ENCODE measurements at places on chromosomes 11 and 22.

- DNase-seq: no peak
Observed at GRCh38 chr11:72741429-72741833, 10.8 kb downstream of the ARAP1 start.

GRCh38 chr11:125182573-125182972 is 18.0 kb downstream of the PKNOX2 start:
- DNase-seq: no peak

DNA sequence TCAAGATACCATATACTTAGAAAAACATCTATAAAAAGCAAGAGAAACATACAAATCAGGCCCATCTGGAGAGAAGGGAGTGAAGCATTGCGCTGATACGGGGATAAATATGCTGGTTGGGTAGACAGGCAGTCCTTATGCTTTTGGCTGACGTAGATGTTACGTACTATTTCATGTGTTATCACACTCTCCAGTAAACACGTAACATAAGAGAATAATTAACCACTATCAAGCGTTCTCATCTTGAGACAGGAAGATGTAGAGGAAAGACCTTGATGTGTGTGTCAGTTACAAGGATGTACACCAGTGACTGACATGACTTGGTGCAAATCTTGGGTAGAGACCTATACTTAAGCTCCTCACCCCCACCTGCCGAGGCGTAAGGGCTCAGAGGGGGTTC is 86.7 kb upstream of the PRODH start:
- no peak for DNase-seq

DNA sequence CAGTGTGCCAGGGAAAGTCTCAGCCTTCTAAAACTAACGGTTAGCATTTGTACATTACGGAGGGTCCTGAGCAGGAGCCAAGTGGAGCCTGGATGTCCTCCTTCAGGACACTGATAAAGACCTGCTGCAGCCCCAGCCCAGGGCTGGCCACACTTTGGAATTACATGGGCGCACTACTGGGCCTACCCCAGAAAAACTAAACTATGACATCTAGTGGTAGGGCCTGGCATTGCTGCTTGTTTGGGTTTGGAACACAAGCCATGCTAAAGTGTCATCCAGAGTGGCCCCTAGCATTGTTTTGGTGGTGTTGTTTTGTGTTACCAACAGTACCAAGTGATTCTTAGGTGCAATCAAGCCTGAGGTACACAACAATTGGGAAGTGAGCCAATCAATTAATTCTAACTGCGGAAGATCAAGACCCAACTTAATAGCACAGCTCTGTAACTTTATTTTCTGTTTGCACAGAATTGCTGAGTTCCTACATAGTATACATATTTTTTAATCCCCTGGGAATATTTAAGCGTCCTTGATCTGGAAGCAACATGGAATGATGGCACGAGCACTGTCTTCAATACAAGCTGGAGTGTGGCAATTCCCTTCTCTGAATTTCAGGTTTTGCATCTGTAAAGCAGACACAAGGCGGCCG is 340.7 kb downstream of the LARGE1 start:
- peak; percentile 2 for DNase-seq

GRCh38 chr22:19760058-19760950 is at the start of gene TBX1:
Gene TBX1 (plus strand): TSS chr22:19760778. CDS start chr22:19760844, 66 bp downstream.
- DNase-seq: no peak

DNA sequence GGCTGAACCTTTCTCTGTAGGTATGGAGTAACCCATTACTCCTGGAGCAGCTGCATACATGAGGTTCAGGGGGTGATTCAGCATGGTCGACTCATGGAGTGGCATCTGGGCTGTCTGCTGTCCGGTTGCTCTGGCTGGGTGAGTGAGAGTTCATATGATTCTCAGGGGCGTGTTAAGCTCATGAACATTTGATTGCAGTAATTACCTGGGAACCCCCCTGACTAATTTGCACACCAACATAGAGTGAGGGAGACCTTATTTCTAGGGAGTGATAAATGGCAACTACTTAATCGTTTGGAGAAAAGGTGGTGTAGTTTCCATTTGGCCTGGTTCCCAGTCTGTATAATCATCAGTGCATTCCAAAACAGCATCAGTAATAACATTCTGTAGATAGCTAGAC is 661.9 kb downstream of the ETS1 start:
- no peak for DNase-seq

DNA sequence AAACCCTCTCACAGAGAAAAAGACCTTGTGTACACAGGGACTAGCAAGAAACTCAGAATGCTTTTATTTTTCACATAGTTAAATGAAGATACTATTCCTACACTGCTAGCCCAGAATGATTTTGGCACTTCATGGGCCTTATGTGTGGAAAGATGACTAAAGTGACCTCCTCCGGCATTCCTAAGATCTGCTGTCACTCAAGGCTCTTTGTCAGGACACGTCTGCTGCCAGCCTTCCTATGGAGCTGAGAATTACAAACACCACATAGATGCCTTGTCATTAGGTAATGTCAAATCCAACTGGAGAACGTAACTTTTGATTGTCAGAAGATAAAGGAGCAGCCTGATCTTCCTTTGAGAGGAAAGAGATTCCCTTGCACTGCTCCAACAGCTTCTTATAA is 249.1 kb downstream of the FAT3 start:
- DNase-seq: no peak

GRCh38 chr11:48047616-48048015 is 67.3 kb downstream of the PTPRJ start:
- DNase-seq: no peak

DNA sequence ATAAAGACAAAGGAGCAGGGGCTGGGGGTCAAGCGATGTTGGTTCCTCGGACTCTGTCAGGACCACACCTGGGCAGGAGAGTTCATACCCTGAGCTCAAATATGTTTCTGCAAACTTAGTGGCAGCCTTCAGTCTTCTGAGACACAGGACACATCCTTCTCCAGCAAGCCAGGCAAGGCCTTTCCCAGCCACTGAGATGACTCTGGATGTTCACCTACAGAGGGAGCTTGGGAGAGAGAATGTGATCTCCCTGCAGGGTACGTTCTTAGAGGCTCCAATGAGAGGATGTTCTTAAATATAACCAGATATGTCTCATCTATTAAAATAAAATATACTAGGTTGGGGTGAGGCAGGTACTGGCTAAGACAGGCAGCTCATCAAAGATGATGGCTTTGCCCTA is 461.5 kb downstream of the OPCML start:
- no peak for DNase-seq

DNA sequence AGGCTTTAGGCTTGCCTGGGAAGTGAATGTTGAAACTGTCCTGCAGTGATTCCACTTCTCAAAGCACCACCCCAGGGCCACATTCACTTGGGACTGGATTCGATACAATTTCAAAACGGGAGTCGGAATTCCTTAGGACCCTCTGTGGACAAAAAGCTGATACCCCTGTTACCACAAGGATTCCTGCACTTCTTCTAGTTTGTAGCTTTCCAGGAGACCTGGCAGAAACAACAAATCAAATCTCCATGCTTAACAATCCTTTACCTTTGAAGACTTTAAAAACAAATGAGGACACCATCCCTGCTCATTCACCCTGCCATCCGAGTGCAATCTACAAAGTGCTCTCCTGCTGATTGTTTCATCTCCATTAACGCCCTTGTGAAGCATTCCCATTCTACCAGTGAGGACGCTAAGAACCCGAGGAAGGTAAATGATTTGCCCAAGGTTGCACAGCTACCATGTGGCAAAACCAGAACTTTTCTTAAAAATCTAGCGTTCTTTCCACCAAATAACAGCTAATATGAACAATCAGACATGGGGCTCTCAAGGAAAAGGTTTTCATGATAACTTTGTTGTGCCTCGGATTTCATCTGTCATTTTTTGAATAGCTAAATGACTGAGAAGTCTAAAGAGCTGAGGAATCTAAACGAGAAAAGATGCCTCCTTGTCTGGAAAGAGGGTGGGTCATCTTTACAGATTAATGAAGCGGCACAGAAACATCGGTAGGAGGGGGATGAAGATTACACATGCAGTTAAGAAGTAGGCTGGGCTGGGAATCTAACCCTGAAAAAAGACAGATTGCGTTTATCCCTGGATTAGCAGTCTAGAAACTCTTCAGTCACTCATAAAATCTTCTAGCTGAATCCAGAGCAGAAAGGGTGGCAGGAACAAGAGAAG is 720 bp upstream of the MPZL2 start:
- no peak for DNase-seq

DNA sequence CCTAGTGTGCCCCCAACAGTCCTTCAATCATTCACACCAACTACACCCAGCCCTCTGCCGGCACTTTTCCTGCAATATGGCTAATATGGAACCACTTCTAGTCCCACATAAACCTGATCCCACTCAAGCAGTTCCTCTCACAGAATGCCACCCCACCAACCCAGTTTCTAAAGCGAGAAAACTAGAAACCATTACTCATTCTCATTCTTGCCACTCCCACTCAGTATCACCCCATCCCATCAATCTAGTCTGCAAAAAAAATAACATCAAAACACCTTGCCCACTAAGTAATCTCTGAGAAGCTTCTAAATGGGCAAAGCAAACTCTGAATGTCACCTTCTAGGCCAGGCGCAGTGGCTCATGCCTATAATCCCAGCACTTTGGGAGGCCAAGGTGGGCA is 17.9 kb downstream of the NAP1L4 start:
- no peak for DNase-seq

DNA sequence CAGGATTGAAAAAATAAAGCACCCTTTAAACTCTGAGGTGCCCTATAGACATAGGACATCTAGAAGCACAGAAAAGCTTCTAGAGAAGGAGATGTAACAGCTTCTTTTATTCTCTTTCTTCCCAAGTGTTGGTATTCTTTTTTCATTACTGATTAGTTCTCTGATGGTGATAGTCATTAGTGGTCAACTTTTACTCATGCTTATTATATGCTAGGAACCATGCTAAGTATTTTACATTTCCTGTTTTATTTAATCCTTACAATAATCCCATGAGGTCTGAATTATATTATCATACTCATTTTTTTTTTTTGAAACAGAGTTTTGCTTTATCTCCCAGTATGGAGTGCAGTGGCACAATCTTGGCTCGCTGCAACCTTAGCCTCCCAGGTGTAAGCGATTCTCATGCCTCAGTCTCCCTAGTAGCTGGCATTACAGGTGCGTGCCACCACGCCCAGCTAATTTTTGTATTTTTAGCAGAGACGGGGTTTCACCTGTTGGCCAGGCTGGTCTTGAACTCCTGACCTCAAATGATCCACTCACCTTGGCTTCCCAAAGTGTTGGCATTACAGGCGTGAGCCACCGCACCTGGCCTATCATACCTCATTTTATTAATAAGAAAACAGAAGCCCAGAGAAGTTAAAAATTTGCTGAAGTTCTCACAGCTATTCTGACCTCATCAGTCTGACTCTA is 3.0 kb downstream of the C11orf52 start:
- DNase-seq: no peak

GRCh38 chr22:44354288-44354687 is 41.5 kb upstream of the SHISAL1 start:
- DNase-seq: no peak

- no peak for DNase-seq
Observed at GRCh38 chr11:46003572-46003971, 81.1 kb downstream of the LARGE2 start.

- no peak for DNase-seq
Observed at GRCh38 chr11:73991471-73992006, 8.9 kb upstream of the UCP2 start.

DNA sequence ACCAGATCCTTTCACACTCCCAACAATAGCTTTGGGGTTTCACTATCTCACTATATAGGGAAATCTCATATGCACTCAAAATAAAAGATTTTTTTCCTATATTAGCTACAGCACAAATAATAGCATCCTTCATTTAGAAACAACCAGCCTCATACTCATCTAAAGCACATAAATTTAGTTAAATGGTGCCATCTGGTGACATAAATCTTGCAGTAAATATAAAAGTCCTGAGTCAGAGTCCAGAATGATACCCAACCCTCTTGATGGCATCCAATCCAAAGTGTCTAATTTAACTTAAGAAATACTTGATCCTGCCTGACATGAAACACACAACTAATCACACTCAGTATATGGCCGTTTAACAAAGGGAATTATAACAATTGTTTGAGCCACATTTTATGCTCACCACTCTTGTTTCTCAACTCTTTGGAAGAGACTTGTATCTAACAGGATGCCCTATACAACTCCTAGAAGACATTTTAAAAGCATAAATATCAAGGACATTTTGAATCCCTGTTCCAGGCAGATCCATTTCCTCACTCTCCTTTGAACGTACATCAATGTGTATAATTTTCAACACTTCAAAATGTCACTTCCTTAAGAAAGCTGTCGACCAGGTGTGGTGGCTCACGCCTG is 36.2 kb downstream of the DLG2 start:
- no peak for DNase-seq

DNA sequence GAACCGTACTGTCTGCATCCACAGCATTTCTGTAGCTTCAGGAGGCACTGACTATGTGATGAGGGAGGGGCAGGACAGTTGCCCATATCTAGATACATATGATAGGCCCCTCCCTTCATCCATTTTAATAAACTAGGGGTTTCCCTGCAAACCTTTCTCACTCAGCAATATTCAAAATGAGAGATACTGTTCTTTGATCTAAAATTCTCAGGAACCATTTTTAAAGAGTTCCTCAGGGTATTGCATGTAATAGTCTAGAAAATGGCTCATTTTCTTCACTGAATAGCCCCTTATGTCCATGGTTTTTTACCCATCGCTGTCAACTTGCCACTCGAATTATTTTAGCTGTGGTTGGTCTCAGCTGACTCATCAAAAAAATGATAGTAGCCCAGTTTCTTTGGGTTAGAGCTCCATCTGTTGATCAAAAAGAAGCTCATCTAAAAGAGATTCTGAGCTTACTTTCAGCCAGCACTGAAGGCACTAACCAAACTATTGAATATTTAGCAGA is 37.0 kb upstream of the DNAJB7 start:
- no peak for DNase-seq

GRCh38 chr11:115919341-115920091 is 415.3 kb upstream of the CADM1 start:
- DNase-seq: no peak

- no peak for DNase-seq
Observed at GRCh38 chr11:97890466-97890865, 1130.3 kb upstream of the CNTN5 start.

DNA sequence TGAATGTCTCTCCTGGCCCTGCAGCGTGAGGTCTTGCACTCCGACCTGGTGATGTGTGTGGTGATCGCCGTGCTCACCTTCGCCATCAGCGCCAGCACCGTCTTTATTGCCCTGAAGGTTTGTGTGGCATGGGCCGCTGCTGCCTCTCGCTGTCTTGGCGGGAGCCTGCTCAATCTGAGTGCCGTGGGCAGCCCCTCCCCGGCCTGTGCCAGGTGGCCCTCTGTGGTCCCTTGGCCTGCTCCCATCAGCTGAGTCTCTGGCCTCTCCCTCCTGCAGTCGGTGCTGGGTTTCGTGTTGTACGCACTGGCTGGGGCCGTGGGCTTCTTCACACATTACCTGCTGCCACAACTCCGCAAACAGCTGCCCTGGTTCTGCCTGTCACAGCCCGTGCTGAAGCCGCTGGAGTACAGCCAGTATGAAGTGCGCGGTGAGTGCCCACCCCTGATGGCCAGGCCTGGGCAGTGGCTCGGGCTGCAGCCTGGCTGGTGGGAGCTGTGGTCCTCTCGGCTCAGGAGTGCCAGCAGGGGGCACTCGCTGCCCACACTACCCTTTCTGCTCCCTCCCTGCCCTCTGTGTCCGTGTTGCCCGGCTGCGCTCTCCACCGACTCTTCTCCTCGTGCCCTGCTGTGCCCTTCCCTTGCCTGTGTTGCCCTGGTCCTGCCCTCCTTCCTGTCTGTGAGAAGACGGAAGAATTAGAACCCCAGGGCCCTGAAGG is 10.2 kb downstream of the PCNX3 start:
- DNase-seq: no peak

Measured in activated CD8-positive, alpha-beta memory T cell treated with anti-CD3 and anti-CD28 coated beads for 1 hour (primary cell).